ENCODE measurements at places on chromosomes 16 and 17.

DNA sequence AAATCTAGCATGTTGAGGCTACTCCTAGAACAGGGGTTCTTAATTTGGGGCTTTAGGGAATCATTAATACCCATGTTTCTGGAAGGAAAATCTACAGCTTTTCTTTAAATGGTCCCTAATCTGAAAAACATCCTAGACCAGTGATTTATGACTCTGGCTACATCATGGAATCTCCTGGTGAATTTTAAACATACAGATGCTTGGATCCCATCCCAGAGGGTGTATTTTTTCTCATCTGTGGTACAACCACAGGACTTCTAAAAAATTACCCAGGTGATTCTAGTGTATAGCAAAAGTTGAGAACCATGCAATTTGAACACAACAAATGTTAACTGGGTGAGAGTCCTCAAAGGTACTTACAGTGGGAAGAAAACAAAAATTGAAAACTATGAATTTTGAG lies 41.5 kb downstream of the KANSL1 start:
- DNase-seq = no peak

GRCh38 chr16:68367030-68367429 lies 56.2 kb downstream of the PRMT7 start:
- DNase-seq = no peak

- DNase-seq = no peak
These were observed 47.2 kb downstream of the YPEL2 start for GRCh38 chr17:59378675-59379074.

DNA sequence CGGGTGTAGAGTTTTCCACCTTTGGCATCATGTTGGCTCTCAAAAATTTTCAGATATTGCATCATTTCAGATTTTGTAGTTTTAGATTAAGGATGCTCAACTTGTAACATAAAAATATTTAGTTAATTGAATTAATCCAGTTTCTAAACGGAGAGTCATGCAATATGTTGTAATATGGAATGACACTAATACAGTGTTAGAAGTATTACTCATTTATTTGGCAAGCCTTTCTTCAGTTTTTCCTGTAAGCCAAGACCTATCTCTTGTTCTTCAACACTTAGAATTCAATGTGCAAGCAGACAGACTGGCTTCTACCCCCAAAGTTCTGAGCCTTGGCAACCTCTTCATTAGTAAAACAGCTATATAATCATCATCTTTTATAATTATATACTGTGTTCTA lies 985.0 kb upstream of the GOT2 start:
- no peak for DNase-seq

- no peak for DNase-seq
These were observed 306.3 kb downstream of the CNTNAP4 start for GRCh38 chr16:76583466-76583865.

- no peak for DNase-seq
These were observed 51.0 kb upstream of the MARCHF10 start for GRCh38 chr17:62859146-62859545.

DNA sequence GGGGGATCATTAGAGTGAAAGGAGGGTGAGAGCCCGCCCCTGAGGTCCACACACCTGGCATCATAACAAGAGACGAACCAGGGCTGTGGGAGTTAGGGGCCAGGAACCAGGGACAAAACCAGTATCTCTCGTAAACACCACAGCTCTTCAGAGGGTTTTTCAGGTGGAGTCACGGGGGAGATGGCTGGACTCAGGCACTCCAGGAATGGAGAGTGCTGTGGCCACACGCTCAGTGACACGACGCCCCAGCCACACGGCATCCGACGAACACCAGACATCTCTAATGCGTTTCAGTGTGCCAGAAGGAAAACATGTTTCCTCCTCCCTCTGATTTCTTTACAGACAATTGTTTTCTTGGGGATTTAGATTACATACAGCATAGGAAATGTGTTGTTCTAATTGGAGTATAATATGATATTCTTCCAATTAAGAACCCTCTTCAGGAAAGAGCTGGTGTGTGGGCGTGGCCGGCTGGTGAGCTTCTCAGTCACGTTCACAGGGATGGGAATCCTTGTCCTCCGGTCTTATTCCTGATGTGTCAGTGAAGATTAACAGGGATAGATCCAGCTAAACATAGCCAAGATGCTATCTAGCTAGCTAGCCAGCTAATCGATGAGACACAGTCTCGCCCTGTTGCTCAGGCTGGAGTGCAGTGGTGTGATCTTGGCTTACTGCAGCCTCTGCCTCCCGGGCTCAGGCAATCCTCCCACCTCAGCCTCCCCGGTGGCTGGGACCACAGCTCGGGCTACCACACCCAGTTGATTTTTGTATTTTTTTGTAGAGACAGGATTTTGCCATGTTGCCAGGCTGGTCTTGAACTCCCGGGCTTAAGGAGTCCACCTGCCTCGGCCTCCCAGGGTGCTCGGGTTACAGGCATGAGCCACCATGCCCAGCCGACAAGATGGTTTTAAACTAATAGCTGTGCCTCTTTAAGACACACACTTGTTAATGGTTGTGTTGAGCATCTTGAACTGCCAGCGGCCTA lies 98.6 kb downstream of the BANP start:
- peak; percentile 32 for DNase-seq

GRCh38 chr17:8409966-8410882 lies 12.6 kb upstream of the RNF222 start:
- peak; percentile 97 for DNase-seq

- DNase-seq = no peak
These were observed 19.2 kb downstream of the FLOT2 start for GRCh38 chr17:28878158-28878910.

- peak; percentile 65 for DNase-seq
These were observed 3.7 kb downstream of the TIMP2 start for GRCh38 chr17:78921437-78921971.

DNA sequence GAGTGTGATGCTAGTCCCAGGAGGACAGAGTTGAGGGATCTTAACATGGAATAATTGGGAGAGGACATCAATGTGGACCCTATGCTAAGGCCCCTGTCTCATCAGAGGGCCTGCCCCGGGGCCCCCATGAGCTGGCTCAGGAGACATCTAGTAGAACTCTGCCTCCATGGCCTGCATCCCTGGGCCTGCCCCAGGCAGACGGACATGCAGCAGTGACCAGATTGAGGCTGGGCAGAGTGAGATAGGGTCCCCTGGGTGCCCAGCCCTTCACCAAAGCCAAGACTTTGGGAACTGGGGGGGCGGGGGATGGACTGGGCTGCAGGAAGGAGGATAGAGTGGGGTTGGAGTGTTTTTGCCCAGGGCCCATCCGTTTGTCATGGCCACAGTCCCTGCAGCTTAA lies 115.2 kb downstream of the CCDC182 start:
- DNase-seq = no peak

DNA sequence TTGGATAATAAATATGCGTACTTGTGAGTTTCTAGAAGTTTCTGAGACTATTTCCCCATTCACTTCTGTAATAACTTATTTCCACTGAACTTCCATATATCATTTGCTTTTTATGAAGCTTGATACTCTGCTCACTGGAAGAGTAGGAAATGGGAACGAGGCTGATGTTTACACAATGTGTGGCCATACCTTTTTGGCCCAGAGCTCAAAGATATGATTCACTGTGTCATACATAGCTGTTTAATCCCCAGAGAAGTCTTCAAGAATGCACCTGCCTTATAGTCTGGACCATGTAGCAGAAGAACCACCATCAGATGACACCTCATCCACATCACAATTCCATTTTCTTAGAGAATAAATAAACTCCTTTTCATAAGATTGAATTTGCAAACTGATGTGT lies 40.3 kb upstream of the TEKT3 start:
- no peak for DNase-seq

DNA sequence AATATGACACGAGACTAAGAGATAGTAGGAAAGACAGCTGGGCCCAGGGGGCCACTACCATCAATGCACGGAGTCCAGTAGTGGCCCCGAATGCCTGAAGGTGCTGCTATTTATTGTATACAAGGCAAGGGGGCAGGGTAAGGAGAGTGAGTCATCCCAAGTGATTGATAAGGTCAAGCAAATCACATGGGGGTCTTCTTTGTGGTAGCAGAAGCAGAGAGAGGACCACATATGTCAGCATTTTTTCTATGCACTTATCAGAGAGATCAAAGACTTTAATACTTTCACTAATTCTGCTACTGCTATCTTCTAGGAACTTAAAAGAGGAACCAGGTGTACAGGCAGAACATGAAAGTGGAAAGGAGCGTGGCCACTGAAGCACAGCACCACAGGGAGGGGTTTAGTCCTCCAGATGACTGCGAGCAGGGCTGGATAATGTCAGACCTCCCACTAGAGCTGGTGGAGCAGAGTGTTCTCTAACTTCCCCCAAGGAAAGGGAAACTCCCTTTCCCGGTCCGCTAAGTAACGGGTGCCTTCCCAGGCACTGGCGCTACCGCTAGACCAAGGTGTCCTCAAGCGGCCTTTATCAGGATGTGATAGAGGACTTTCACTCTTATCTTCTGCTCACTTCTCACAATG lies 26.4 kb upstream of the ARL4D start:
- DNase-seq = no peak

- DNase-seq = no peak
These were observed 21.6 kb upstream of the PHOSPHO1 start for GRCh38 chr17:49252148-49252695.

GRCh38 chr17:11330006-11330405 lies 89.0 kb downstream of the SHISA6 start:
- no peak for DNase-seq
